Left renal cortex interstitium (tissue), 4 donors: ENCODE measurements at places on chromosomes 6 and 20. TPM values are rescaled to one million over a fixed set of nuclear protein-coding genes. Genes with fewer than 3 reads are reported as not detected.

Gene SCGN
- 0.27 TPM for polyA plus RNA-seq

Gene SAMD10
- polyA plus RNA-seq = 6.8 TPM

Gene TFAP2A
- polyA plus RNA-seq = 44.9 TPM

Gene PRSS35
- polyA plus RNA-seq = 45.3 TPM

Gene CHRNA4
- 5.6 TPM for polyA plus RNA-seq

Gene GPX6
- not detected for polyA plus RNA-seq

Gene SPATA25
- 6.9 TPM for polyA plus RNA-seq

Gene UBE2C
- 76.9 TPM for polyA plus RNA-seq

Gene KCNQ2
- polyA plus RNA-seq = 6.5 TPM

Gene SRMS
- not detected for polyA plus RNA-seq

Gene DDO
- polyA plus RNA-seq = 0.32 TPM

Gene SLA2
- polyA plus RNA-seq = 0.47 TPM

Gene ADGRF5
- polyA plus RNA-seq = 27.7 TPM

Gene EBF4
- polyA plus RNA-seq = 25.8 TPM

Gene VSX1
- polyA plus RNA-seq = not detected

Gene EPPIN
- 0.10 TPM for polyA plus RNA-seq

Gene COL12A1
- 67.6 TPM for polyA plus RNA-seq

Gene CLDN20
- polyA plus RNA-seq = 0.38 TPM

Gene SFTA2
- 1.1 TPM for polyA plus RNA-seq

Gene POM121L2
- polyA plus RNA-seq = not detected

Gene MTFR2
- 2.7 TPM for polyA plus RNA-seq

Gene SLC32A1
- 2.2 TPM for polyA plus RNA-seq

Gene TSPO2
- polyA plus RNA-seq = 0.65 TPM

Gene ABHD16B
- polyA plus RNA-seq = not detected

Gene MDFI
- polyA plus RNA-seq = 37.5 TPM

Gene RPL7L1
- polyA plus RNA-seq = 97.6 TPM

Gene POU5F1
- polyA plus RNA-seq = 1.8 TPM

Gene ERGIC3
- polyA plus RNA-seq = 382 TPM

Gene PPIL1
- 48.1 TPM for polyA plus RNA-seq

Gene SLC25A27
- polyA plus RNA-seq = 22.9 TPM

Gene SCUBE3
- polyA plus RNA-seq = 55.8 TPM

Gene DOK5
- polyA plus RNA-seq = 8.6 TPM

Gene MRAP2
- 2.3 TPM for polyA plus RNA-seq

Gene WFDC12
- polyA plus RNA-seq = not detected

Gene C4B
- 12.9 TPM for polyA plus RNA-seq

Gene C20orf144
- 0.11 TPM for polyA plus RNA-seq

Gene SRSF3
- 540 TPM for polyA plus RNA-seq

Gene NOTCH4
- 14.9 TPM for polyA plus RNA-seq

Gene C20orf96
- 43.0 TPM for polyA plus RNA-seq

Gene TRIM40
- not detected for polyA plus RNA-seq

Gene DNMT3B
- 6.4 TPM for polyA plus RNA-seq

Gene OR2B2
- polyA plus RNA-seq = not detected

Gene PDCD2
- 75.5 TPM for polyA plus RNA-seq

Gene PPP1R16B
- 6.5 TPM for polyA plus RNA-seq
